Small intestine (tissue), 16 donors: ENCODE measurements at places on chromosomes 11 and 22.
A peak's percentile ranks its signal among the peaks of the same experiment; 100 is the strongest.

GRCh38 chr11:91170711-91171110 lies 947.9 kb upstream of the CHORDC1 start:
- DNase-seq = no peak

DNA sequence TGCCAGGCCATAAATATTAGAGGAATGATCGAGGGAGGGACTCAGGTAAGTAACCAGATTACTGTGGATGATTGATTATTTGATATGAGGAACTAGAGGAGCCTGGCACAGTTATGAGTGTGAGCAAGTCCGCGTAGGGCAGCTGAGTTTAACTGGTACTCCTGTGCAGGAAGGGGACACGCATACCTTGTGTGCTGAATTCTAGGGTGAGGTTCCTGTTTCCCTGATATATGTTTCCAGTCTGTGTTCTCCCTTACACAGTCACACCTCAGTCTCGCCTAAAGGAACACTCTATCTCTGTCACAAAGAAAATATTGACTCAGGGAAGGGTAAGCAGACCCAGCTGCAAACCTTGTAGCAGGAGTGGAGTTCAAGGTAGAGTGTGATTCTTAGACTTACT lies 17.4 kb downstream of the SGSM3 start:
- DNase-seq = peak; percentile 65

DNA sequence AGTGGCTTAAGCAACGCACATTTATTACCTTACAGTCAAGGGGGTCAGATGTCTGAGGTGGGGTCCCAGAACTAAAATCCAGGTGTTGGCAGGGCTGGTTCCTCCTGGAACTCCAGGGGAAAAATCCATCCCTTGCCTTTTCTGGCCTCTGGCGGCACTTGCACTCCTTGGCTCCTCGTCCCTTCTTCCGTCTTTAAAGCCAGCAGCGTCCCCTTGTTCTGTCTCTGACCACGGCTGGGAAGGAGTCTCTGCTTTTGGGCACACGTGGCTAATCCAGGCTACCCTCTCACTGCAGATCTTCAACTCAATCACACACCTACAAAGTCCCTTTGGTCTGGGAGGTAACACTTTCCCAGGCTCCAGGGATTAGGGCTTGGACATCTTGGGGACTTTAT lies 73.5 kb upstream of the WNT7B start:
- DNase-seq = no peak

DNA sequence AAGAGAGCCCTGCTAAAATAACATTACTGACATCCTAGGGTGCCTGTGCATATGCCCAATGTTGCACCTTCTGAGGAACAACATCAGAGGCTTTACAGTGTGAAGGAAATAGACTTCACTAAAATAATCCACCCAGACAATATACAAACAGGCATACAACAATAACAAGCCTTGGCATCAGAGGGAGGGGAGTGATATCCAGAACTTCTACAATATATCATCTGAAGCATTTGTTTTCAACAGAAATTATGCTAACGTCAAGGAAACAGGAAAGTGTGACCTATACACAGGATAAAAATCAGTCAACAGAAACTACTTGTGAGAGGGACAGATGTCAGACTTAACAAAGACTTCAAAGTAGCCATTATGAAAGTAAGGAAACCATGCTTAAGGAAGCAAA lies 81.3 kb downstream of the CTNND1 start:
- no peak for DNase-seq

DNA sequence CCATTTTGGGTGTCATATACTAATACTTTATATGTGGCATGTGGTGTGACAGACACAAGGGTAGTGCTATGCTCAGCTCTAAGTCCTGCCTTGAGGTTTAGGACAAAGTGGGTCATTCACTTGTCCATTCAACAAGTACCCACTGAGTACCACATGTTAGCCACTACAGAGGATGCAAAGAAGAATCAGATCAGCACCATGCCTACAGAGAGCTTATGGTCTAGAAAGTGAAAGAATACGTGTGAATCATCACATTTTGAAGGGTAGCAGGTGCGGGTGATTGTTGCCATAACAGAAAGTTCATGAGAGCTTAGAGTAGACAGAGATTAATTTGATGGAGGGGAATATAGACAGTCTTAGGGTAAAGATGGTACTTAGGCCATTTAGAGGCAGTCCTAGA lies 18.3 kb downstream of the CLMP start:
- no peak for DNase-seq

GRCh38 chr22:41998361-41999261 lies at the start of gene WBP2NL:
WBP2NL (plus strand) TSS chr22:41998788; CDS start chr22:41998819, 31 bp downstream.
- DNase-seq = peak; percentile 91

GRCh38 chr22:42754658-42755057 lies 34.0 kb upstream of the A4GALT start:
- no peak for DNase-seq

- no peak for DNase-seq
Observed at GRCh38 chr11:127925475-127925874, 661.9 kb downstream of the ETS1 start.

DNA sequence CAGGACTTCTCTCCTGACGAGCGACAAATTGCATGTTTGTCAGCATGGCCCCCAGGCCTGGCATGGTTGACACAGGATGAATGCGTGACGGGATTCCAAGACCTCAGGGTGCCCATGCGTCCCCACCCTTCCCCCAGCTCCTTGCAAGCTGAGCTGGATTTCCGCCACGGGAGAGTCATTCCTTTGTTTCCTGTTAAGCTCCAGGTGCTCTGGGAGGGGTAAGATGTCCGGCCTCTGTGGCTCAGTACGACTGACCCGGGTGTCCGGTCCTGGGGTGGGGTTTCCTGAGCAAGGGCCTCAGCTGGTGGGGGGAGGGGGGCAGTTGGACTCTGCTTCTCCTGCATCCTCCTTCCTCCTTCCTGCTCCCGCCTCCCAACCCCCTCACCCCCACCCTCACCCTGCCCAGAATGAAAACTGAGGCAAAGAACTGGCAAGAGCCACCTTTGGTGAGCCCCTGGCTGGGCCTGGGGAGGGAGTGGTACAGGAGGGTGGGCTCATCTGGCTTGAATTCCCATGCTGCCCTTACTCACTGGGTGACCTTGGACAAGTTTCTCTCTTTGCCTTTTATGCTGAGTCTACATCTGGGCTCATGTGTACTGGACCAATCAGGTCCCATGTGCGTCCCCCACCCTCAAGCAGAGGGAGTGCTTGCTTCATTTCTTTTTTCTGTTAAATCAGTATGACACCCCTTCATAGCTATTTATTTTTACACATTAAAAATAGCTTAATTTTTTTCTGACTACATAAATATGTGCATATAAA lies 2.5 kb downstream of the CDC42EP2 start:
- peak; percentile 82 for DNase-seq

DNA sequence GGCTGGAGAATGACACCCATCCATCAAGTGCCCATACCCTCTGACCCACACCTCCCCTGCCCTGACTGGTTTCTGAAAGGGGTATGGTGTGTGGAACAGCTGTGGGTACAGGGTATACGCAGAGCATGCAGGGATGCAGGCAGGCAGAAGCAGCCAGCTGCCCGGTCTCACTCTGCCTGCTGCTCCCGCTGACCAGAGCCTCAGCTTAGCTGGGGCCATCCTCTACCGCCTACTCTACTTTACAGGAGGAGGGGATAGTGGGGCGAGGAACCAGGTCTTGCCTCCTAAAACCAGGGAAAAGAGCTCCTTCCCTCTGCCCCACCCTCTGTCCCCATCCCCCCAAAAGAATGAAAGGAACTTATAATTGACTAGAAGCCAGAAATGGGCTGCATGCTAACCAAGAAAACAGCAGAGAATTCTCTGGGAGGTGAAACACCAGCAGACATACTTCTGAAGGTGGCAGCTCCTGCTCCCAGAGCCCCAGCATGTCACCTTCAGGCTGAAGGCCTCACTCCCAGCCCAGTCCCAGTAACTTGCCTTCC lies 13.0 kb upstream of the CHRM4 start:
- DNase-seq = no peak

DNA sequence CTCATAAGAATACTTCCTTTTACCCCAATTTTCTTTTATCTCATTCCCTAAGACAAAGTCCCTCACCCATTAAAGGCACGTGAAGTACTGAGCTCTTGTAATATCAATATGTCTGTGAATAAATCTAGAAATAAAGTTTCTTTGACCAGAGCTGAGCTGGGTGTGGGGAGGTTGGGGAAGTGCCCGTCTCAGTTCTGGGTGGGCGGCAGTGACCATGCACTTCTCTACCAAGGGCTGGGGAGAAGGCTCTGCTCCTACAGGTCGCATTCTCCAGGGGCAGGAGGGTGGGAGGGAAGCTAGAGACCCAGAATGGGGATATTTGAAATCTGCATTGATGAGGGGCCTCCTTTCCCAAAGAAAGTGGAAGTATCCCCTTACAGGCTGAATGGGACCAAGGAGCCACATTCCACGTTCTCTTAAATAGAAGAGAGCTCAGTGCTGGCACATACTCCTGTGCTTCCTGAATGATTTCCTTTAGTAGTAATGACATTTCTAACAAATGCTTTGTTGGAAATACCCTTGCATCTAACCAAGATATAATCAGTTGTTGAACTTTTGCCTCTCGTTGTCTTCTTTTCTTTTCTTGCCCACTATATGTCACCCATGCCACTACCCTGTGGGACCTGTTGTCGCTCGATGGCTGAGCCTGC lies 16.1 kb downstream of the RBX1 start:
- no peak for DNase-seq

DNA sequence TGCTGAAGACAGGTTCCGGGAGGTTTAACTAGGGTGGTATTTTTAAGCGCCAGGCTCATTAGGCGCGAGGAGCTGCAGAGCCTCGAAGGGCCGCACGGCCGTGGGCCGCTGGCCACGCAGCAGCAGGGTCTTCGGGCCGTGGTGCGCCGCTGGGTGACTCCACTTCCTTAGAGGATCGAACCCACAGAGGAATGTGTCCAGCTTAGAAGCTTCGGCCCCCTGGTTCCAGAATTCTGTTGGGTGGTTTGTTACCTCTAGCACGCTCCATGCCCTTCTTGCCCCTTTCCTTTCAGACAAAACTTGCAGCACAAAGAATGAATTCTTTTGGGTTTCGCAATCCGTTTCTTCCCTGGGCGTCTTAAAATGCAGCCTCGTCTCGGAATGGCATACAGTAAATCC lies 773 bp upstream of the PATL1 start:
- DNase-seq = peak; percentile 47

- DNase-seq = no peak
Observed at GRCh38 chr11:79273781-79274180, 167.0 kb downstream of the TENM4 start.

DNA sequence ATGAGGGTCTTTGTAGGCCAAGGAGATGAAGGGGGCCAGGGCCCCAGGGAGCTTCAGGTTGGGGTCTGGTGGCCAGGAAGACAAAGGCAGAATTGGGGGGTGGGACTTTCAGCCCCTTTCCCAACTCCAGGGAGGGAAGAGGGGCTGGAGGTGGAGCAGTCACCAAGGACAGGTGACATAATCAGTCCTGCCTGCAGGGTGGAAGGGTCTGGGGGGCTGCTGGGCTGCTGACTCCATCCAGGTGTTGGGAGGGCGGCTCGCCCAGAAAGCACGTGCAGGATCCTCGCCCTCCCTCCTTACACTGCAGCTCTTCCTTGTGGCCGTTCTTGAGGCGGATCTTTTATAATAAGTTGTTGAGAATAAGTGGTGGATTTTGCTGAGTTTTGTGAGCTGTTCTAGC lies 1491.1 kb downstream of the TBC1D22A start:
- no peak for DNase-seq

DNA sequence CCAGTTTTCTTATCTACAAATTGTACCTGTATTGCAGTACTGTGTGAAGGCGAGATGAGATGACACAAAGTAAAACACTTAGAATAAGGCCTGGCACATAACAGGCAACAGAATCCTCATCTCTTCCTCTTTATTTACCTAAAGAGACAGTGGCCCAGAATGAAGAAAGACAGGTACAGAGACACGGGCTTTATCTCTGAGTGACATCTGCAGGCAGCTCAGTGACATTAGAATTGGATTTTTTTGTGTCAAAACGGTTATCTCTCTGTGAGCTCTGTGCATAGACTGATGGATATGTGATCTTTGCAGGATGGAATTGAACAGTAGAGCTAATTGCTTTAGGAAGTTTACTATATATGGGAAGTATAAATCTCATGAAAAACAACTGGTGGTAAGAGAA lies 36.2 kb upstream of the TRPC6 start:
- no peak for DNase-seq

DNA sequence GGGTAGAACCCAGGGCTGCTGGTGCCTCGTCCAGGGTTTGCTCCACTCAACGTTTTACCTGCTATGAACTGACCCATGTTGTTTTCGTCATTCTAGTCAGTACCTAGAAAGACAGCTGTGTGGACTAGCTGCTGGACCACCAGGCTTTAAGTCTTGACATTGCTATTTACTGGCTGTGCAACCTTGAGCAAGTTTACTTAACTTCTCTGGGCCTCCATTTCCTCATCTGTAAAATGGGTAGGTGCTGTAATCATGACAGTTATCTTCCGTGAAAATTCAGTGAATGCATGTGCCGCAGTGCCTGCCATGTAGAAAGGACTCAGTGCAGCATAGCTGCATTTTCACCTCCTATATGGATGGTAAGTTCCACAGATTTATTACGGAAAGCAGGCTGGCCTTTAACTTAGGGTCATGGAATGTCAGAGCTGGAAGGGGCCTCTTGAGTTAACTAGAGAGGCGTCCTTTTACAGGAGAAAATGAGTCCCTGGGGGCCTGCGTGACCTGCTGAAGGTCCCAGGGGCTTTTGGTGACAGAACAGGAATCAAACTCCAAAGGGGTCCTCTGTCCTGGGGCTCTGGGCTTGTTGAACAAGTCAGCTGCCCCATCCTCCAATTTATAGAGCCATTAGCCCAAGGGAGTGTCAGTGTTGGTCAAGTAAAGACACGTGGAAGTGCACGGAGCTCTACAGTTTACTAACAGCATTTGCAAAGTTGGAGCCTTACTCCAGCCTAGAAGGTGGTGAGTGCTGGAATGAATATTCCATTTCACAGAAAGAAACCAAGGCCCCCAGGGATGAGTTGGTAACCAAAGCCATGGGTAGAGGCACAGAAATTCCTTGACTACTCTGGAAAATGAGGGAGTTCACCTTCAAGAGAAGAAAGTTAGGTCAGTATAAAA lies 12.0 kb upstream of the MALAT1 start:
- no peak for DNase-seq

GRCh38 chr11:126459691-126460281 lies 104.3 kb downstream of the ST3GAL4 start:
- DNase-seq = no peak

- peak; percentile 76 for DNase-seq
Observed at GRCh38 chr11:23112987-23113886, 253.0 kb upstream of the CCDC179 start.

DNA sequence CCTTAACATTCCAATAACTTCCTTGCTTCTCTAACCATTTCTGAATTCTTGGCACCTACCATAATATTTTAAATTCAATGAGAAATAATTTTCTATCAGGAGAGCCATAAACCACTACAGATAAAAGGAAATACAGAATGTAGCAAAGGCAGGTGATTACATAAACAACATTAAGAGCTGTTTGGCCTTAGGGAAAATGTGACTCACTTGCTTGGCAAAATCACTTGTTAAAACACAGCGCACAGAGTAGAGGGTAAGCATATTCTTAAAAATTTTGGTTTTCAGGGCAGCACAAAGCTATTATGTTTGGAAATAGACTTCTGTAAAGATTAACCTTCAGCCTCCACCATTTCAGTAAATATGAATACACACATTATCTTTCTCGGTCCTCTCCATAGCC lies 26.4 kb downstream of the IZUMO1R start:
- DNase-seq = no peak
